HT1080 (cell line): ENCODE measurements at places on chromosomes 16 and 17.

DNA sequence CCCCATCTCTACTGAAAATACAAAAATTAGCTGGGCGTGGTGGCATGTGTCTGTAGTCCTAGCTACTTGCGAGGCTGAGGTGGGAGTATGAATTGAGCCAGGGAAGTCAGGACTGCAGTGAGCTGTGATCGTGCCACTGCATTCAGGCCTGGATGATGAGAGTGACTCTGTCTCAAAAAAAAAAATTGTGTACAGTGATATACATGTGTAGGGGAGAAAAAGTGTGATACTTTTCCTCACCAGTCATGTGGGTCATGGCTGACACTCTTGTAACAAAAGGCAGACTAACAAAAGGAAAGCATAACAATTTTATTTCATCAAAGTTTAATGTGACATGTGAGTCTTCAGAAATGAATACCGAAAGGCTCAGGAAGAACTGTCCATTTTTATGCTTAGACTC, 2.0 kb upstream of the ABCC12 start:
- DNase-seq: no peak

DNA sequence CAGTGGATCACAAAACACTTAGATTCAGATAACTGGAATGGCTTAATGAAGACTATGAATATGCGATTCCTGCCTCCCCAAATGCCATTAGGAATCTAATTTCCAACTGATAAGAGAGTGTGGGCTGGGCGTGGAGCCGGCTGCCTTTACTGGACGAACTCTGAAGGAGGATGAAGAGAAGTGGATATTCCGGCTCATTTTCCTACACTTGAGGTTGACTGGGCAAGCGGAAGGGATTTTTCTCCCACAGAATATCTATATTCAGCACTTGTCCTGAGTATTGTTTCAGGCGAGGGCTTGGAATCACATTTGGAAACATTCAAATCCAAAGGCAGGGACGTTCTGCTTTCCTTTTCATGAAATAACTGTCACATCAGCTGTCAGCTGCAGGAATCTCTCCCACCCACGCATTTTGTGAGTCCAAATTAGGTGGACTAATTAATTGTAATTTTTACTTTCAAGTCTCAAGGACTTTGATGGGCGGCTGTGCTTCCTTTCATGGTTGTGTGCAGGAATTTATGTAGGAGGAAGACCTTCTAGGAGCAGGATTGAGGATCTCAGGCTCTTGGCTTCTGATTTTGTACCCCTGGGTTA, 138.5 kb downstream of the PITPNC1 start:
- DNase-seq: no peak

DNA sequence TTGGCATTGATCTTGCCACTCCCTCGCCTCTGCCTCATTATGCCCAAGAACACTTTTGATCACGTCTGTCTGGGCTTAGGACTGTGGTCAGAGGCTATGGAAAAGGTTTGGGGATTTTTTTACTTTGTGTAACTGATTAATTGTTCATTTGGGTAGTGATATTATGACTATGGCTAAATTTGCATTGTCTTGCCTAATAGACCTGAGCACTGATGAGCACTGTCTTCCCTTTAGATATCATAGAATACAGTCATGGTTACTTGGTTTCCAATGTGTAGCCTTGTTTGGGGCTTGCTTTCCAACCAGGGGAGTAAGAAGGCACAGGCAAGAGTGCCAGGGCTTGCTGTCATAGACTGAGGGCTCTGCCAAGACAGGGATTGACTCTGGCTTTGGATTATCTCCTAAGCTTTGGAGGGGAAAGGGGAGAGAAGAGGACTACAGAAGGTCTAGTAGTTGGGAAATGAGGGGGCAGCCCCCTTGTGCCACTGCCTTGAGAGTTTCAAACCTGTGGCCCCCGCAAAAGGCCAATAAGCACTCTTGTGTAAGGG, 13.7 kb downstream of the LIMD2 start:
- no peak for DNase-seq

GRCh38 chr16:6926762-6927161, 405.9 kb upstream of the RBFOX1 start:
- no peak for DNase-seq

DNA sequence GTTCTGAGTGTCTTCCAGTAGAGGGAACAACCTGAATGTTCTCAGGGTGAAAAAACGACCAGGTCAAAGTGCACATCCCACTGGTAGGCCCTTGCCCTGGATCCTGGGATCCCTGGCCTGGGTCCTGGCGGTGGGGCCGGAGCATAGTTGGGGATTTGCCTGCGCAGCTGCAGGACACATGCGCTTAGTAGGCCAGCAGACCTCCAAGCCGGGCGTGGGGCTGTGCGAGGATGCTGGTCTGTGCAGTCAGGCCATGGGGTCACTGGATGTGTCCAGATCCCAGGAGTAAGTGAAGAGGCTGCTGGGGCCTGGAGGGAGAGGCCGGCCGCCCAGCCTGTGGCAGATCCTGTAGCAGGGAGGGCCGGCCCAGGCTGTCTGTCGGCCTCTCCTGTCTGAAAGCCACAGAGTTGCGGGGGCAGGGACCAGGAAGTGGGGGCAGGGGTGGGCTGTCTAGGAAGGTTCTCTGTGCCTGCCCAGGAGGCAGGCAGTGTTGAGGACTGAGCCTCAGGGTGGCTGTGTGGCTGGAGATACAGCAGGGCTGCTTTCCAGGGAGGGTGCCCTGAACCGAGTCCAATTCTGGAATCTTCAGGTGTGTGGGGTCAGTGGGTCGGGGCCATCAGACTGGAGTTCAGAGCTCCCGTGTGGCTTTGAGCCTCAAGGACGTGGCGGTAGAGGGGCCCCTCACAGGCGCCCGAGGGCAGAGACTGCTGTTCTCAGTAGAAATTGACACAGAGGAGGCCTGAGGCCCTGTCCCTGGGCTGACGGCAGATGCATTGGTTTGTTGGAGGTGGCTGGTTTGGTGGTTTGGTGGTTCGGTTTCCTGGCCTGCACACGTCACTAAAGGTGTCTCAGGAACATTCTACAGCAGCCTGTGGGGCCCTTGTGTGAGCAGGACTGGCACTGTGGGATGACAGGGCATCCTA, 17.2 kb upstream of the NUDT16L1 start:
- DNase-seq: no peak

GRCh38 chr16:20610211-20610891, 34.2 kb upstream of the ACSM2B start:
- DNase-seq: no peak

GRCh38 chr16:56262551-56263245, 71.4 kb downstream of the GNAO1 start:
- no peak for DNase-seq
